GM23338 (cell line): ENCODE measurements at places on chromosomes 5 and 9. TPM values are rescaled to one million over a fixed set of nuclear protein-coding genes. Genes with fewer than 3 reads are reported as not detected.

- H3K27ac ChIP-seq: no peak overlapping the region
- no peak for DNase-seq
- no peaks in the 10 kb centered on the region; the same call in 1 of the 2 replicates for H3K4me1 ChIP-seq
- no peaks in the 10 kb centered on the region for H3K36me3 ChIP-seq
Measured at GRCh38 chr5:171678646-171679045, 107.0 kb upstream of the SMIM23 start.

DNA sequence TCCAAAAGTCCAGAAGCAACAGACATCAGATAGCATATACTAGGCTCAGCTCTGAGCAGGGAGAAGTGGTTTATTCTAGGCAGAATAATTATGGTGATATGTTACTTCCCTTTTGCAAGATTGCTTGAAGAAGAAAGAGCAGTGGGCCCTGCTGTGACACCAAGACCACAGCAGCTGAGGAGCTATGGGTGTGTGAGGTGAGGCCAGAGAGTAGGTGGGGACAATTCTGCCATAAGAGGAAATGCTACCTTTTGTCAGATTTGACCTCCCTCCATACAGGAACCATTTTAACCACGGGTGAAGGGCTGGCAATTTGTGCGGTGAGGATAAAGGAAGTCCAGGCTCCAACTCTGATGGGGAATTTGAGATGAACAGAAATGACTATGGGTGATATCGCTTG, 51.3 kb downstream of the TNFSF15 start:
- no peak for DNase-seq
- H3K36me3 ChIP-seq: no peaks in the 10 kb centered on the region
- no peak overlapping the region for H3K4me3 ChIP-seq
- no peaks in the 10 kb centered on the region for H3K27me3 ChIP-seq
- H3K4me1 ChIP-seq: no peaks in the 10 kb centered on the region

The ZNF883 gene
- total RNA-seq: 11.8 and 44.4 TPM in 2 replicates

DNA sequence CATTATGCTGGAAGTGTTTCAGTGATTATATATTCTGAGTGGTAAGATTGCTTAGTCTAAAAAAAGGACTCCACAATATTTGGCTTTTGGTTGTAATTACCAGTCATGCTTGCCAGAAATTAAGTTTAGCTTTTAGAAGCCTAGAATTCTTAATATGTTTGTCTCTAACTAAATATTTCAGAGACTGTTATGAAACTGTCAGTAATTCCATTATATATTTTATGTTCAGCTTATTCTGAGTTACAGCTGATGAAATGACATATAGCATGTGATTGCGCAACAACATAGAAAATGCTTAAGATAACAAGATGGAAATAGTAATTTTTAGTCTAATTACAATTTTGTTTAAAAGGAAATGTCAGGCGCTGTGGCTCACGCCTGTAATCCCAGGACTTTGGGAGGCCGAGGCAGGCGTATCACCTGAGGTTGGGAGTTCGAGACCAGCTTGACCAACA, 44.2 kb downstream of the KIAA1958 start:
- no peaks in the 10 kb centered on the region for H3K36me3 ChIP-seq
- no peak for DNase-seq
- H3K4me3 ChIP-seq: no peak overlapping the region

DNA sequence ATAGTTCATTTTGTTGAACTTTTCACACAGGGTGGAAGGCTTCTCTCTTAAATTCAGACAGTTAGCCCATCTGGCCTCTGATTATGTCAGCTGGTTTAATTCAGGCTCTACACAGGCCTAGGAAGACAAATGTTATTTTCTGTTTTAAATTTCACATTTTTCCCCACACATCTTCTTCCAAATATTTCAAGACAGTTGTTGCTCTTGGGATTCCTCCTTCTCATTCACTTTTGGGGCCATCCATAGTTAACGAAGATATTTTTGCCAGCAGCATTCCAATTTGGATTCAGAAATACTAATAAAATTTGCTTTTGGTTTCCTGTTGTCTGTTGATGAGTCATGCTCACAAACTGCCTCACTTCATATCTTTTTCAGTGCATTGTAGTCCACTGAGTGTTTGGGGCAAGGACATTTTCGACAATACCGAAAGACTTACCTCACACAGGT, 475.4 kb downstream of the DMAC1 start:
- DNase-seq: no peak
- no peaks in the 10 kb centered on the region for H3K4me1 ChIP-seq
- H3K36me3 ChIP-seq: no peaks in the 10 kb centered on the region; the same call in 1 of the 2 replicates
- no peaks in the 10 kb centered on the region for H3K27me3 ChIP-seq
- H3K4me3 ChIP-seq: no peak overlapping the region

The UNC5A gene
- 3.9 and 7.3 TPM in 2 replicates for total RNA-seq

DNA sequence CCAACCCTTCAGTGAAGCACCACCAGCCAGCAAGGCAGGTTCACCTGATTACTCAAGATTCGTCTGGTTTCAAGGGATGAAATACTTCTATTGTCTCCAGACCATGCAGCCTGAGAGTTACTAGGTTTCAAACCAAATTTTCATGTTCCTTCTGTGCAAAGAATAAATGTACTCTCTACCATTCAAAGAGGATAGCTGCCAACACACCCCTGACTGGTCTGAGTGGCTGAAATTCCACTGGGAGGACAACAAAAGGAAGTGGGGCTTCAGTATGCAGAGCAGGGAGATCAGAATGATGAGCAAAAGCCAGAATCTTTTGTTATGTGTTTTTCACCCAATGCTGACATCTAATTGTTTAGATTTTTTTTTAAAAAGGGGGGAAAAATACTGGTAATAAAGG, 356.3 kb downstream of the BNC2 start:
- H3K27ac ChIP-seq: peak overlapping the region; percentile 45
- peaks cover 52% of the 10 kb centered on the region for H3K4me1 ChIP-seq
- H3K36me3 ChIP-seq: no peaks in the 10 kb centered on the region
- H3K27me3 ChIP-seq: no peaks in the 10 kb centered on the region
- peak; percentile 78 for DNase-seq

- peak overlapping the region; percentile 61 for H3K4me3 ChIP-seq
- peak; percentile 65 for DNase-seq
- 0 out of 2 replicates have a peak, but pooled peaks cover 7% of the 10 kb centered on the region for H3K4me1 ChIP-seq
- H3K27ac ChIP-seq: no peak overlapping the region
Measured at GRCh38 chr5:172683645-172684471, 42.8 kb downstream of the NEURL1B start.

GRCh38 chr5:4704951-4705350, 435.2 kb upstream of the ADAMTS16 start:
- H3K27me3 ChIP-seq: no peaks in the 10 kb centered on the region
- H3K4me3 ChIP-seq: no peak overlapping the region
- H3K27ac ChIP-seq: no peak overlapping the region
- no peaks in the 10 kb centered on the region for H3K36me3 ChIP-seq

The HMCN2 gene
- 2.6 and 4.7 TPM in 2 replicates for total RNA-seq

GRCh38 chr9:114694146-114694545, 12.2 kb upstream of the TEX48 start:
- H3K27me3 ChIP-seq: no peaks in the 10 kb centered on the region
- DNase-seq: no peak
- H3K4me3 ChIP-seq: no peak overlapping the region
- peaks cover 4% of the 10 kb centered on the region; the same call in 1 of the 2 replicates for H3K4me1 ChIP-seq
- H3K36me3 ChIP-seq: no peaks in the 10 kb centered on the region

GRCh38 chr5:133433641-133434040, 178.7 kb downstream of the FSTL4 start:
- DNase-seq: no peak
- H3K36me3 ChIP-seq: no peaks in the 10 kb centered on the region
- H3K27ac ChIP-seq: no peak overlapping the region
- no peaks in the 10 kb centered on the region for H3K27me3 ChIP-seq
- no peak overlapping the region for H3K4me3 ChIP-seq
